Fibroblast of skin of back (primary cell): ENCODE measurements at places on chromosomes 4 and X.
A peak's percentile ranks its signal among the peaks of the same experiment; 100 is the strongest.

DNA sequence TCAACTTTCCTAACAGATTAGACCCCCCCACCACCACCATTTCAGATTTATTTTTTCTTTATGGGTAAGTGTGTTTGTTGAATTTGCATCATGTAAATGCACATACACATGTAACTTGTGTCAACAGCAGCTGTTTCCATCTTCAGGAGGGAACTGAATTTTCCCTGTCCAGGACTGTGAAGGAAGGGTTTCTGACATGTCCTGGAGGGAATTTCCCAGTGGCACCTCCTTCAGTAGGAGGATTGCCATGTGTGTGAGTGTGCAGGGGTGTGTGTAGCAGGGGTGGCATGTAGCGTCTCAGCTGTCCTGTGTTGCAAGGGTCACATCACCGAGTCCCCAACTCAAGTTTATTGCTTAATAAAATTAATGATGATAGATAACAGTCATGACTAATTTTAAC lies 19.7 kb downstream of the HERC6 start:
- no peak for DNase-seq

GRCh38 chr4:118765399-118765798 lies 70.5 kb downstream of the SEC24D start:
- peak; percentile 98 for DNase-seq

GRCh38 chrX:96170626-96171025 lies 514.0 kb upstream of the DIAPH2 start:
- DNase-seq: no peak

- DNase-seq: no peak
These were observed 3.7 kb downstream of the DOCK11 start for GRCh38 chrX:118499295-118499694.

- DNase-seq: no peak
These were observed 49.0 kb downstream of the HUWE1 start for GRCh38 chrX:53637479-53637878.

GRCh38 chrX:44874420-44875184 lies 1.6 kb downstream of the KDM6A start:
- DNase-seq: peak; percentile 23

- DNase-seq: peak; percentile 69
These were observed at the start of gene RAP2C for GRCh38 chrX:132219343-132219768. RAP2C (minus strand) TSS chrX:132219447; CDS start chrX:132217268, 2,179 bp downstream.

GRCh38 chr4:158219623-158220022 lies 9.3 kb downstream of the TMEM144 start:
- DNase-seq: no peak

DNA sequence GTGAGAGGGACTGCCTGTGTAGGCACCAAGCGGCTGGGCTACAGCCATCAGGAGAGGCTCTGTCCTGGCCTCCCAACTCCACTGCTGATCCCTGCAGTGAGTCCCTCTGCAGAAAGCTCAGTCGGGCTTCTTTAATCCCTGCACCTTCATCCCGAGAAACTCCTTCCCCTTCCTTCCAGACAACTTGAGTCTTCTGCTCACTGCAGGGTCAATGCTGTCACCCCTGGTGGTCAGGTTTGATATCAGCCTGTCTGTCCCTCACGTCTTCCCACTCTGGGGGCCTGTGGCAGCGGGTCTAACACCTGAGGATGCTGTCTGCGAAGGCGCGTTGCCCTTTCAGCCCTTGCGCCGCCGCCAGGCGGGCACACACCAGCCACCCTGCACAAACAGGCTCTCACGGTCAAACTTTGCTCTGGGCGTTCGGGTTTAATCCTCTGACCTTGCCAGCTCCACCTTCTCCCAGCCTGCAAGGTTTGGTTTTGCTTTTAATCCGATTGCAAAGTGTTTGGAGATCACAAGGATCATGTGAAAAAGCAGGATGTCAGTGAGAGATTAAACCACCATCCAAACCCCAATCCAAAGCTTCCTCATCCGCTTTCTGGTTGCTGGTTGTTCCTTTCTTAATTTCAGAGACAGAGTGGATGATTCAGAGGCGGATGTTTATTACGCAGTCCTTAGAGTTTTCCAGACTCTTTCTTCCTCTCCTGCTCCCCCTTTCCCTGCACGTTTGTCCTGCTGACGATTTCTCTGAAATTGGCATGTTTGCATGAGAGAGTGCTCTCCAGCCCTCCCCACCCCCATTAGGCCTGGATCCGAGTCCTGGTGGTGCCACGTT lies 74.8 kb upstream of the SLC34A2 start:
- no peak for DNase-seq

DNA sequence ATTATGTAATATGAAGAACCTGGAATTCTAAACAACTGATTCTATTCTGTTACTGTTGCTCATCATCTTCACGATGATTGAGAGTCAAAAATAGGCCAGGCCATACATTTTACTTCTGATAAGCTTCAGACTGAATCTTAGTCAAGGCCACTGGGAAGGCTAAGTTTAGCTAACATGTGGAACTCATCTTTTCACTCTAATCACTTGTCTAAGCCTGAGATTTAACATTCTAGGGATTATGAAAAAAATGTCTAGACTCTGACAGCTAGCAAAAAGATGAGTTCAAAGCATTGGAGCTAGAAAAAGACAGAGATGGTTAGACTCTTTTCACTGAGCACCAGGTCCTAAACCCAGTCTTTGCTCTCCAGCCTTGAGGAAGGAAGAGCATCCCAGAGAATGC lies 656.2 kb upstream of the IGFBP7 start:
- DNase-seq: no peak

- DNase-seq: no peak
These were observed 102.0 kb upstream of the FSTL5 start for GRCh38 chr4:162265802-162266201.

GRCh38 chr4:150906987-150907633 lies 108.0 kb downstream of the LRBA start:
- no peak for DNase-seq

- peak; percentile 82 for DNase-seq
These were observed 95.2 kb downstream of the ATG4A start for GRCh38 chrX:108186811-108187210.

DNA sequence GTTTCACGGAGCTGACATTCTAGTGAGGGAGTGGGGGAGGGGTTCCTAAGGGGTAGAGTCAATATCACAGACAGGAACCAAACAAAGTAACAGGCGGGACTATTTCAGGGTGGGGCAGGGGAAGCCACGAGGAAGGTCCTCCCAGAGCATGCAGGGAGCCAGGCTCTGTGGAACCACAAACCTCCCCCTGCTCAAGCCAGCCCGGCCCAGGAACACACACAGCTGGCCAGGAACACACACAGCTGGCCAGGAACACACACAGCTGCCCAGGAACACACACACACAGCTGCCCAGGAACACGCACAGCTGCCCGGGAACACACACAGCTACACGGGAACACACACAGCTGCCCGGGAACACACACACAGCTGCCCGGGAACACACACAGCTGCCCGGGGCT lies 24.8 kb downstream of the EVC2 start:
- DNase-seq: no peak

DNA sequence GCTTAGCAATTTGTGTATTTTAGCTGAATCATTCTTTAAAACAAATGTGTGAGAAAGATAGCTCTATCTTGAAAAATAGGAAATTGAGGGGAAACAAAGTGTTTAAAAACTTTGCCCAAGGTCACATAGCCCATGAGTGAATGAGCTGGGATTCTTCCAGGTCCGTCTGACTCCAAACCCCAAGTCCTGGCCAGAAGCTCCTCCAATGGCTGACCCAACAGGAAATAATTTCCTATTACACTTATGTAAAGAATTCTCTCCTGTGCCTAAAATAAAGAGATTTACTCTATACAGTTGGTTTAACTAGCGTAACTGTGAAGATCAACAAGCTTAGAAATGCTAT lies 287.6 kb downstream of the ARHGAP24 start:
- peak; percentile 89 for DNase-seq

DNA sequence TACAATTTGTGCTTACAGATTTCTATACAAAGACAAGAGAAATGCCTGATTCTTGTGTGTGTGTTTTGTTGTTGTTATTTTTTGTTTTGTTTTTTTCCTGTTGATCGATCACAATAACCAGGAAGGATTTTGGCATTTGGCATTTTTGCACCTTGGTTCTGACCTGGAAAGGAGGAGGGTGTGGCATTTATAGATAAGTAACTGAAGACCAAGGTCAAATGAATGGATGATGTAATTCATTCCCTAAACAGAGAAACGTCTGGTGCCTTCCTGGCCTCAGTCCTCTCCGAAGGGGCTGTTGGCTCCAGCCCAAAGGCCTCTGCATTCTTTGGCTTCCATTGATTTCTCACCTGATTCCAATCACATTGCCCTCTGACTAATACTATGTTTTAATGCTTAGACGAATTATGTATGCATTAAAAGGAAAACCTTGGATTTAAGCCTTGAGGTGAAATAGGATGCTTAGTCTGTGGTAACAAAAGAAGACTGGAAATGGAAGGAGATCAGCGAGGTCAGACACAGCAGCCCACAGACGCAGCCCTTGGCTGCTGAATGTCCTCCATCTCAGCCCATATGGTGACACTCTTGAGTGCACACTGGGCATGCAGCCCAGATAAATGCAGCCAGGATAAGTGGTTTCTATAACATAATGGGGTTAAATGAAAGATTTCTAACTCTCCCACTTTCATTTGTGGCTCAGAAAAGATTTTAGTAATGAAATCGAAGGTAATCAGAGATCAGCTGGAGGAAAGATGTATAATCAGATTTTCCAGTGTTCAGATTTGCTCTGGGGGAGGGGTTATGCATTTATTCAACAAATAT lies 60.5 kb upstream of the TRIM2 start:
- peak; percentile 33 for DNase-seq

DNA sequence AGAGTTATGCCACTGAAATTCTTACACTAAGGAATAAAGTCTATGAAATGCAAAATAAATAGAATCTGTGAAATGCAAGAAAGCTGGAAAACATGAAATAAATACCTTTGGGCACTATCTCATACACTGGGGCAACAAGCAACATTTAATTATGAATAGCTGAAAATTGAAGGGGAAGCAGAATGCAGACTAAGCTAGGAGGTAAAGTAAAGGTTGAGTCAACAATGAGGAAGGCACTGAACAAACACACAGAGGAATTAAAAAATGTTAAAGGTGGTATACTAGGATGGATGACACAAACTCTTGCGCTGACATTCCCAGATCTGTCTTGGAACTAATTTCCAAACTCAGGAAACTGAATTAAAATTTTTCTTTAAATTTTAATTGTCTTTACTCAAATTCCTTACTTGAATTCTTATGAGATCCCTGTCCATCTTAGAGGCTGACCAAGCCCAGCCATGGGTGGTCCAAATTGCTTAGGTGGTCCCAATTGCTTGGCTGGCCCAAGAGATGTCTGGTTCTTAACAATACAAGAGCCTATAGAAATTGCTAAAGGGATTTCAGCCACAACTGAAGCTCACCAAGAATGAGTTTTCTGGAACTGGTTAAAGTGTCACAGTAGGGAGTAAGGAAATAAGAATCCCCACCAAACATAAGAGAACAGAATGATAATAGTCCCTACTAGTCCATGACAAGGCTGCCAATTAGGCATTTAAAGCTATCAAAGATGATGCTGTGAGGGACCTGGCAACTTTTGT lies 41.3 kb upstream of the ZCCHC13 start:
- no peak for DNase-seq

DNA sequence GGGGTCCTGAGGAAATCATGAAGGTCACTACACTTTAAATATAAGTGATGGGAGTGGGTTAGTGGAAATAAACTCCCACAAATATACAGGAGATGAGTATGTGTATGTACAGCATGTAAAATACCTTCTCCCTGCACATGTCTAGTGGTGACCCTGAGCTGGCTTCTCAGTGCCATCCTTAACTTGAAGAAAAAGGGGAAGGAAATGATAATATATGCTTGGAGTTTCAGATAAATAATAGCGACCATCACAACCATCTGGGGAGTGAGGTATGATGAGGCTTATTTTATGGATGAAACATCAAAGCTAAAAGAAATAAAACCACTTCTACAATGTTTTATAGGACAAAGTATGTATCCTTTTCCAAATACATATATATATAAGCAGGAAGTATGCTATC lies 41.0 kb upstream of the SORBS2 start:
- no peak for DNase-seq

DNA sequence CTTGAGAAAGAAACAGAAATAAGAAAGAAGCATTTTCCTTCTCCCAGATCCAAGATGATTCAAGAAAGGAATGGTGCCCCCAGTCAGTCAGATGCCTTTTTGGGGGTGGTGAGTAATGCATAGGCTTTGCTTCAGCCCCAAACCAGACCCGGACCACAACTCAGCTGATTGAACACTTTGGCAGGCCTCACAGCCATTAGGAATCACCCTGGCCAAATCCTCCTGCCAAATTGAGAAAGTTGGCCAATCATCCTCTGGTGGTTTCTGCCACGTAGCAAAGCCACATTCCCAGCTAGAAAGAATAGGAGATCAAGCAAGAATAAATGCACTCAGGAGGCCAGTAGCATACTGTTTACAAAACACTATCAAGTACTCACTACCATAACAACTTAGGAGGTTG lies 33.7 kb downstream of the FRMD7 start:
- DNase-seq: no peak

DNA sequence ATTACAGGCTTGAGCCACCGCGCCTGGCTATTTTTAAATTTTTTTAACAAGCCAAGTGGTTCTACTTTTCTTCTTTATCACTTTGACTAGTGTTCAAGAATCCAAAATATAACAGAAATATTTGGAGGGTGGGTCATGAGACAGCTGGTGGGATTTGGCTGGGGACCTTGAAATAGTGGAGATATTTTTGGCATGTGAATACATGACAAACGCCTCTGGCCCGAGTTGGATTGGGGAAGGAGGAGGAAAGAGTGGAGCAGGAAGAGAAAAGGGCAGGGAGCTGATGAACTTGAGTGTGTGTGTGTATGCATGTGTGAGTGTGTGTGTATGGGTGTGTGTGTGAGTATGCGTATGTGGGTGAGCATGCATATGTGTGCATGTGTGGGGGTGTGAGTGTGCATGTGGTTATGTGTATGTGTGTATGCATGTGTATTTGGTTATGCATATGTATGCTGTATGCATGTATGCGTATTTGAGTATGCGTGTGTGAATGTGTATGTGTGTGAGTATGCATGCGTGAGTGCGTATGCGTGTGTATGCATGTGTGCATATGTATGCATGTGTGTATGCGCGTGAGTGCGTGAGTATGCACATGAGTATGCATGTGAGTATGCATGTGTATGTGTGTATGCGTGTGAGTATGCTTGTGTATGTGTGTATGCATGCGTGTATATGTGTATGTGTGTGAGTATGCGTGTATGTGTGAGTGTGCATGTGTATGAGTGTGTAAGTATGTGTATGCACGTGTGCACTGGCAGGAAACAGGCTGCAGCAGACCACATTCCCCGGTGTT lies 49.6 kb downstream of the JADE1 start:
- peak; percentile 87 for DNase-seq

DNA sequence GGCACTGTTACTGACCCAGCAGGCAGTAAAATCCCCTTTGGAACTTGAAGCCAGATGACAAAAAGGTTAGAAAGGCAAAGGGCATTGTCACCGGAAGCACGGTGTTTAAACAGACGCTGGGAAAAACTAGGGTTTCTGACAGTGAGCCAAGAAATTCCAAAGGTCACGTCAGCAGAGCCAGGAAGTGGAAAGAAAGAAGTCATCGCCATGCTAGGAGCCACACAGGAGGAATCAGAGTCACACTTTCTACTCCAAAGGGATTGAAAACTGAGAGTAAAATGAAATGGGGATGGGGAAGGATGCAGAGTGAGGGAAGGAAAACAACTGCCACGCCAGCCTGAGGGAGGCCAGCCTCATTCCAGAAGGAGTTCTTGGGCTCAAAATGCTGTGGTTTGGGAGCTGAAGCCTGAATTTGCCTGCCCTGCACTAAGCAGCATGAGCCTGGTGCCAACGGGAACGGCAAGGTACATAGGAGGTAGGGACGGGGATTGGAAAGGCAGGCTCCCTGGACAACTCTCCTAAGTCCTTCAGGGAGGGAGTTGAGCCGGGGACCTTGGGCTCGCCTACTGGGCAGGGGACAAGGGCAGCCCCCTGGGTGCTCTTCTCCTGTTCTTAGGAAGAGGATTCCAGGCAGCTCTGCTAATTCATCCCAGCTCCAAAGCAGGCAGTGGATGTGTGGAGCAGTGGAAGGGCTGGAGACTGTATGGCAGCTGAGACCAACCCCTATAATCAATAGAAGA lies 66.8 kb downstream of the SOWAHB start:
- DNase-seq: peak; percentile 91
